ENCODE measurements at places on chromosomes 1 and 21.

DNA sequence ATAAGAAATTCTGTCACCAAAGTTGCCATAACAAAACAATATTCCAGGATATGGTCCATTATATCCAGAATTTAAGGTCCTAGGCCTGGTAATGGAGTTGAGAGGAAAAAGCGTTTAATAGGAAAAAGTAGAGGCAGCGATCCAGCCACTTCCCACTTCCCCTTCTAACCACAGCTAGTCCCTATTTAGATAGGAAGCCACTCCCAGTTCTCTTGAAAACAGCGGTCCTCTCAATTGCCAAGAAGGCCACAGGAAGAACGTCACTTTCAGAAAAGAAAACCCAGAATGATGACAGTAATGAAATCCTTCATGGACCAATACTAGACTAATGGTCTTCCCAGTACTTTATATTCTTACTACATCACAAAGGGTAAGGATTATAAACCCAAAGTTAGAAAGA, 38.6 kb downstream of the ABL2 start:
- no peak for DNase-seq

DNA sequence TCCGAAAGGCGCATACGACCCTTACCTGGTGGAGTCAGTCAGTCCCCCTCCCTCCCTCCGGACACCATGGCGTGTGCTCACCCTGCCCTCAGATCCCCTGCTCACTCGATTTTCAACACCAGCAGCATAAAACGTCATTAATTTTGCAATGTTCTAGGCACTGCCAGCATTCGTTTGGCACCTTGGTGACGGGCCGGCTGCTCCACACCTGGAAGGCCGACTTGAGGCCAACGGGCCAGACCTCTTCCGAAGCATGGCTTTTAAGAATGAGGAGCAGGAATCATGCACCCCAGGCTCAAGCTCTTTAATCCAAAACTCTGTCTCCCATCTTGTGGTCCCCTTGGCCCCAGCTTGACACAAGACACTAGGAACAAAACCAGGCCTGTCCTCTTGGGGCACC, 33.1 kb downstream of the NPHP4 start:
- no peak for DNase-seq

DNA sequence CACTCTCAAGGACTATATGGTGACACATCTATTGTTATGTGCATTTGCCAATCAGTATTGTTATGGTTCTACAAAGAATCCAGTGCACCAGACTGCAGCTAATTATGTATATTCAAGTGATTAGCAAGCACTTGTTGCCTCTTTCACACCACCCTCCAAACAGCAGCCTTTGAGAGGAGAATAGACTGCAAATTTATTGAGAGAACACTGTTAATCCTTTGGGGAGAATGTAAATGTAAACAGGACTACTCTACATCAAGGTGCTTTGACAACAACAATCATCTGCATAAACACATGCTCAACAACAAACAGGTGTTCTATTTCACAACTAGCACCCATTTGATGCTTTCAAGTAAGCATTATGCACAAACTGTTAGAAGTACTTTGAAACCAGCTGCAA, 117.4 kb downstream of the AKT3 start:
- DNase-seq = no peak

- no peak for DNase-seq
Observed at GRCh38 chr1:228994676-228995594, 259.7 kb downstream of the RHOU start.

DNA sequence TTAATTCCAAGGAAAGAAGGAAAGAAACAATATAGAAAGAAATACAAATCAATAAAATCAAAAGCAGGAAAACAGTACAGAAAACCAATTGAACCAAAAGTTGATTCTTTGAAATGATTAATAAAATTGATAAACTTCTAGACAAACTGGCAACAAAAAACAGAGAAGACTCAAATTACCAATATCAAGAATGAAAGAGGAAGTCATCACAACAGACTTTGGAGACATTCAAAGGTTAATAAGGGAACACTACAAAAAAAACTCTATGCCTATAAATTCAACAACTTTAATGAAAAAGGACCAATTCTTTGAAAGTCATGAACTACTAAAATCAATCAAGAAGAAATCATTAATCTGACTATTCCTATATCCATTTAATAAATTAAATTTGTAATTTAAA, 329.3 kb upstream of the NR5A2 start:
- no peak for DNase-seq

GRCh38 chr21:32332463-32332951, 33.9 kb downstream of the MRAP start:
- DNase-seq = no peak
